ENCODE measurements at places on chromosomes 4 and X.

GRCh38 chr4:16278178-16278577, 51.9 kb upstream of the TAPT1 start:
- no peak for DNase-seq

DNA sequence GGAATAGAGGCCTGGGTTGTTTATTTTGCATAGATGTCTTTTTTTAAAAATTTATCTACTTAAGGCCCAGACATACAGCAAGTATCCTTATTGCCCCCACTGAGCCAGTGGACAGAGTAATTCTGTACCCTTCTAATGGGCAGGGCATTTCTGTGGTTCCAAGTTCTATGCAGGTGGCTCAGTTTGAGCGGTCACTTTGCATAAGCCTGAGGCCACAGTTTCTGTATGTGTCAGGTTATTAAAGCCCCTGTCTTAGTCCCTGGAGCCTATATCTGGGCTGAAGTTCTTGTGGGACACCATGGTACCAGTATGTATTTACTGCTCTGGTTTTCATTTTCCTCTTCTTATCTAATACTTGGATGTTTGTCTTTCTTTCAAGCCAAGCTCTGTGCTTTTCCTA, 168.8 kb downstream of the MID1IP1 start:
- no peak for DNase-seq

- DNase-seq, result no peak
These were observed 1673.4 kb upstream of the PCDH7 start for GRCh38 chr4:29046781-29047180.

DNA sequence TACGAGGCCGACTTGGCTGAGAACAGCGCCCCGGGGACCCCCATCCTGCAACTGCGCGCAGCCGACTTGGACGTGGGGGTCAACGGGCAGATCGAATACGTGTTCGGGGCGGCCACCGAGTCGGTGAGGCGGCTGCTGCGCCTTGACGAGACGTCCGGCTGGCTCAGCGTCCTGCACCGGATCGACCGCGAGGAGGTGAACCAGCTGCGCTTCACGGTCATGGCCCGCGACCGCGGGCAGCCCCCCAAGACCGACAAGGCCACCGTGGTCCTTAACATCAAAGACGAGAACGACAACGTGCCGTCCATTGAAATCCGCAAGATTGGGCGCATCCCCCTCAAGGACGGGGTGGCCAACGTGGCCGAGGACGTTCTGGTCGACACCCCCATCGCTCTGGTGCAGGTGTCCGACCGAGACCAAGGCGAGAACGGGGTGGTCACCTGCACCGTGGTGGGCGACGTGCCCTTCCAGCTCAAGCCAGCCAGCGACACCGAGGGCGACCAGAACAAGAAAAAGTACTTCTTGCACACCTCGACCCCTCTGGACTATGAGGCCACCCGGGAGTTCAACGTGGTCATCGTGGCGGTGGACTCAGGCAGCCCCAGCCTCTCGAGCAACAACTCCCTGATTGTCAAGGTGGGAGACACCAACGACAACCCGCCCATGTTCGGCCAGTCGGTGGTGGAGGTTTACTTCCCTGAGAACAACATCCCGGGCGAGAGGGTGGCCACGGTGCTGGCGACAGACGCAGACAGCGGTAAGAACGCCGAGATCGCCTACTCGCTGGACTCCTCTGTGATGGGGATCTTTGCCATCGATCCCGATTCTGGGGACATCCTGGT, 2.4 kb downstream of the PCDH7 start:
- no peak for DNase-seq

- DNase-seq, result no peak
These were observed 17.8 kb downstream of the PDCL2 start for GRCh38 chr4:55574252-55574651.

DNA sequence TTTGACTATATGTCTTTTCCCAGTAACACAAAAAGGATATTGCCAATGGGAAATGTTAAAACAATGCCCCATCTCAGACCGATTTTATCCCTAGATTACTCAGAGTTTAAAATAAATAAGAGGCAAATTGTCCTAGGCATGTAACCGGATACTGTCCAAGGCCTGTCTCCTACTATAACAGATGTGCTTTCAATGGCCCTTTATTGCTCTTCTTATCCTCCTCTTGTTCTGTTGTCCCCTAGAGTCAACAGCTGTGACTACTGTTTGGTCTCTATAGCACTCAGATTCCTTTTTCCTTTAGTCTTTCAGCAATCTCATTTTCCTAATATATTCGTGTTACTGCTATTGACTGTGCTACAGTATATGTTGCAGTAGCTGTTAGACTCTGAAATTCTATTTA, 66.8 kb upstream of the PLS3 start:
- DNase-seq, result peak; percentile 0

GRCh38 chr4:11743236-11743635, 314.5 kb upstream of the HS3ST1 start:
- no peak for DNase-seq

- no peak for DNase-seq
These were observed 279.8 kb downstream of the DHRSX start for GRCh38 chrX:2220829-2221567.

GRCh38 chr4:15765910-15766697, 12.0 kb upstream of the CD38 start:
- DNase-seq, result no peak

GRCh38 chr4:144189121-144189520, 48.6 kb upstream of the GYPA start:
- DNase-seq, result no peak

DNA sequence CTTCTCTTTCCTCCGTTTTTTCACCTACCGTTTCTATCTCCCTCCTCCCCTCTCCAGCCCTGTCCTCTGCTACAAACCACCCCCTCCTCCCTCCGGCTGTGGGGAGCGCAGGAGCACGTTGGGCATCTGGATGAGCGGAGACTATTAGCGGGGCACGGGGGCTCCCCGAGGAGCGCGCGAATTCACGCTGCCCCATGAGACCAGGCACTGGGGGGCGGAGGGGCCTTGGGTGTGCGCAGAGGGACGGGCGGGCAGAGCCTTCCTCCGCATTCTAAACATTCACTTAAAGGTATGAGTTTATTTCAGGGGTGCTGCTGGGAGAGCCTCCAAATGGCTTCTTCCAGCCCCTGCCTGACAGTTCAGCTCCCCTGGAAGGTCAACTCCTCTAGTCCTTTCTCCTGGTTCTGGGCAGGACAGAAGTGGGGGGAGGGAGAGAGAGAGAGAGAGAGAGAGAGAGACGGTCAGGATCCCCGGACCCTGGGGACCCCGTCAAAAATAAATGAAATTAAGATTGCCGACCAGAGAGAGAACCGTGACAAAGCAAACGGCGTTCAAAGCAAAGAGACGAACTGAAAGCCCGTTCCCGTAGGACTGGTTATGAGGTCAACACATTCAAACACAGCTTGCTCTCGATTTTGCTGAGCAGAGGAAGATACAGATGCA, 5.0 kb downstream of the SHOX start:
- DNase-seq, result no peak

GRCh38 chr4:71338846-71339593, at the start of gene SLC4A4:
SLC4A4 (plus strand) TSS chr4:71339020.
- no peak for DNase-seq

- no peak for DNase-seq
These were observed 13.1 kb upstream of the GPM6B start for GRCh38 chrX:13829983-13830382.

GRCh38 chrX:118864063-118864635, 40.5 kb downstream of the ZCCHC12 start:
- DNase-seq, result no peak

DNA sequence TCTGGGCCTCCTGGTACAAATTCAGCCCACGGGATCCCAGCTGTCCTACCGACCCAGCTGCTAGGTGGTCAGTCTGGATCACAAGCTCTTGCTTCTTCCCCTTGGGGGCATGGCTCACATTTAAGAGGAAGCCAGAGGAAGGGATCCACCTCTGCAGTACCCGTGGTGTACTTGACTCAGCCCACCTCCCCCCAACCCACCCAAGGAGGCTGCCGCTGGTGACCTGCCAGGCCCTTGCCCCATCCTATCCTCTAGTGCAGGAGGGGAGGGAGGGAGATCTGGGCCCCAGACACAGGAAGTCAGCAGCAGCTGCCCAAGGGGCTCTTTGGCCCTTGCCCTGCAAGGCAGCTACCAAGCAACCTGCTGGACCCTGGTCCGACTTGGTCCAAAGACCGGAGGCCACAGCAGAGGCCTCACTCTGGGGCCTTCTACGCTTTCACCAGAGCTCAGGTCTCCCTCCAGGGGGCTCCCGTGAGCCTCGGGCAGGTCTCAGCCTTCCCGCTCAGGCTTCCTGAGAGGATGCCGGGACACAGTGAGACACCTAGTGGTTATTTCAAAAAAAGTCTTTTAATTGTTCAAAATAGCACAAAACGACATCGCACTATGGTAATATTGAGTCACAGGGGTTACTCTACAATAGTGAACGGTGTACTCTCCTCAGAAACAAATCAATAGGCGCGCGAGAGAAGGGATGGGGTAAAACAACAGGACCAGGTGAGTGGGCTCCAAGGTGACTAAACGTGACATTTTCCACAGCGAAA, 2.7 kb upstream of the RENBP start:
- DNase-seq, result peak; percentile 54

- peak; percentile 9 for DNase-seq
These were observed 141.7 kb downstream of the HHIP start for GRCh38 chr4:144787365-144788258.

DNA sequence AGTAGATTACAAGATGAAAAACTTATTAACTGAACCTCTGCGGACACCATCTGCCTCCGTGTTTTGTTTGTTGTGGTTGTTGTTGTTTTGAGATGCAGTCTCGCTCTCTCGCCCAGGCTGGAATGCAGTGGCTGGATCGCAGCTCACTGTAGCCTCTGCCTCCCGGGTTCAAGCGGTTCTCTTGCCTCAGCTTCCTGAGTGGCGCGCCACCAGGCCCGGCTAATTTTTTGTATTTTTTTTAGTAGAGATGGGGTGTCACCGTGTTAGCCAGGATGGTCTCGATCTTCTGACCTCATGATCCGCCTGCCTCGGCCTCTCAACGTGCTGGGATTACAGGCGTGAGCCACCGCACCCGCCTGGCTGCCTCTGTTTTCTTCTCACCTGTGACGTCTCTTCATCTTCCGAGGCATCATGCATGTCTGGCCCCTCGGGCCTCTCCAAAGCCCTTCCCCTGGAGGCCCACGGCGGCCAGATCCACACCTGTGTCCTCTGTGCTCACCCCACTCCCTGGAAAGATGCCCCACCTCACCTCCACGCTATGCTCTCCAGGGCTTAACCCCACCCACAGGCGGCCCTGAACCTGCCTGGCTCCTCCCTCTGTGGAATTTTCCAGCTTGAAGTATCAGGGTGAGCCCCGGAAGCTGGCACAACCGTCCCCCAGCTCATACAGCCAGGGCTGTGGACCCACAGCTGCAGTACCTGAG, 77.0 kb upstream of the MXD4 start:
- DNase-seq, result no peak

DNA sequence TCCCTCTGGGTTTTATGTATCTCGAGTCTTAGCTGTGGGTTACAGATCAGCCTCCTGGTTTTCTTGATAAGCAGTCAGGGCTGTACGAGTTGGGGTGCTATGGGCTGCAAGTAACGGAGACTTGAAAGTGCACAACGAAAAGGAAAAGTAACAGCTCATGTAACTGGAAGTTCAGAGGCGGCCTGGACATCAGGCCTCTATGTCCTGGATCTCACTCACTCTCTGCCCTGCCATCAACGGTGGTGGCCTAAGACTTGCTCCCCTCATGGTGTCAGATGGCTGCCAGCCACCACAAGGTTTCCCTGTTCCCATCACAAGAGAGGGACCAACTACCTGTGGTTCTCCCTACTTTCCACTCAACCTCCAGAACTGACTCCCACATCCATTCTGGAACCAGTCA, 4.8 kb downstream of the PPP2R2C start:
- no peak for DNase-seq

All from COR-L47 (cell line).